LHCN-M2 (cell line): ENCODE measurements at places on chromosomes 13 and 19. TPM values are rescaled to one million over a fixed set of nuclear protein-coding genes. Genes with fewer than 3 reads are reported as not detected.

The ZNF253 gene
- total RNA-seq: 9.9 and 11.2 TPM in 2 replicates

GRCh38 chr19:41025411-41025810, 34.3 kb downstream of the CYP2B6 start:
- no peak for DNase-seq

- peak; percentile 10 for DNase-seq
Measured at GRCh38 chr13:33723365-33723764, 94.6 kb upstream of the RFC3 start.

- DNase-seq: peak; percentile 1
Measured at GRCh38 chr19:37874784-37875183, 31.6 kb downstream of the WDR87 start.

DNA sequence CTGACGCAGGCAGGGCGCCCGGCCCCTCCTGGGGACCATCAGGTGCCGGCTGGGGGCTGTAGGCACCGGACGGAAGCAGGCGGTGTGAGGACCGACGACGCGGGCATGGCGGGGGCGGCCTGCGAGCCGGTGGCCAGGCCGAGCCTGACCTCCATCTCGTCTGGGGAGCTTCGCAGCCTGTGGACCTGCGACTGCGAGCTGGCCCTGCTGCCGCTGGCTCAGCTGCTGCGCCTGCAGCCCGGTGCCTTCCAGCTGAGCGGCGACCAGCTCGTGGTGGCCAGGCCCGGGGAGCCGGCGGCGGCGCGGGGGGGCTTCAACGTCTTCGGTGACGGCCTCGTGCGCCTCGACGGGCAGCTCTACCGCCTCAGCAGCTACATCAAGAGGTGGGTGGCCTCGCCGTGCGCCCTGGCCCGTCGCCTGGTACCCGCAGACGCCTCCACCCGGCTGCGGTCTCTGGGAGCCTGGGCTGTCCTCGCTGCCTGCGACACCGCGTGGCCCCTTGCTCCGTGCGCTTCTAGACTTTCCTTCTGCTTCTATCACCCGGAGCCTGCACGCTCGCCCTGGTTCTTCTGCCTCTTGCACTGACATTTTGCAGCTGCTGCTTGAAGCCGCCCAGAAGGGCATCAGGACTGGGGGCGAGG, 460 bp downstream of the MEDAG start:
- DNase-seq: no peak
